ENCODE measurements at places on chromosomes 11 and 22.
A peak's percentile ranks its signal among the peaks of the same experiment; 100 is the strongest.

- DNase-seq, result peak; percentile 33
These were observed 19.5 kb downstream of the PANX1 start for GRCh38 chr11:94148189-94148588.

GRCh38 chr11:72085621-72086351 lies 5.1 kb downstream of the LRRC51 start:
- DNase-seq, result no peak

GRCh38 chr11:126669416-126669815 lies 313.9 kb downstream of the ST3GAL4 start:
- DNase-seq, result peak; percentile 47

DNA sequence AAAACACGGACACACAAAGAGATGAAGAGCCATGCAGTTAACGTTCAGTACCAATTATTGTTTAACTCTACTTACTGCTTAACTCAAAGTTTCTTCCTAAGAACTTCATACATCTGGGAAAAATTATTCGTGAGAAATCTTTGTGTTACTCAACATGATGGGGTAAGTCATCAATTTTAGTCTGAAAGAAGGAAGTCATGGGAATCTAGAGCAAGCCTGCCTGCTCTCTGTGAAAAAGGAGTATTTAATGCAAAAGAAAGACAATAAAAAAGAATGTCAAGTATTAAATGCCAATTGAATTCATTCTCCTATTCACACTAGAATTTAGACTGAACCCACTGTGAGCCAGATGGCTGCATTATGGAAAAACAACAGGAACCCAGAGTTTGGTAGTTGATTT lies 16.0 kb downstream of the TMEM123 start:
- peak; percentile 89 for DNase-seq

GRCh38 chr11:37282367-37282766 lies 684.3 kb upstream of the RAG2 start:
- no peak for DNase-seq

DNA sequence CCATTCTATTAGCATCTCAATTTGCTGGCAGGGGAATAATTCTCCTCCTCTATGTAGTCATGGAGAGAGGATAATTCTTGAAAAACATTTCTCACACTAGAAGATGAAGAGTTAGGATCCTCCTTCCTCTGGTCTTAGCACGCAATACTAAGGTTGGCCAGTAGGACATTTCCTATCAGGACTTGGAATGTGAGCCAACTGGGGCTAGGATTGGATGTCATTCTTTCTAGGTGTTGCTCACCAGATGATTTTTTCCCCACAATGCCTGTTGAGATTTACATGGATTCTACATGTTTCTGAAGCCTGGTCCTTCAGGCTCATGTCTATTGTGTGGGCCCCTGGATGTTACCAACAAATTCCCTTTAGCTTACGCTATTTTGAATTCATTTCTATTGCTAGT lies 28.0 kb downstream of the SLN start:
- no peak for DNase-seq

GRCh38 chr11:116697639-116698038 lies 75.1 kb downstream of the BUD13 start:
- DNase-seq, result no peak

- DNase-seq, result no peak
These were observed 49.4 kb downstream of the RRAS2 start for GRCh38 chr11:14309425-14310192.

Data from adipocyte (in vitro differentiated cells).